Left renal pelvis (tissue), 4 donors: ENCODE measurements at places on chromosomes 13 and 19. TPM values are rescaled to one million over a fixed set of nuclear protein-coding genes. Genes with fewer than 3 reads are reported as not detected.

DNA sequence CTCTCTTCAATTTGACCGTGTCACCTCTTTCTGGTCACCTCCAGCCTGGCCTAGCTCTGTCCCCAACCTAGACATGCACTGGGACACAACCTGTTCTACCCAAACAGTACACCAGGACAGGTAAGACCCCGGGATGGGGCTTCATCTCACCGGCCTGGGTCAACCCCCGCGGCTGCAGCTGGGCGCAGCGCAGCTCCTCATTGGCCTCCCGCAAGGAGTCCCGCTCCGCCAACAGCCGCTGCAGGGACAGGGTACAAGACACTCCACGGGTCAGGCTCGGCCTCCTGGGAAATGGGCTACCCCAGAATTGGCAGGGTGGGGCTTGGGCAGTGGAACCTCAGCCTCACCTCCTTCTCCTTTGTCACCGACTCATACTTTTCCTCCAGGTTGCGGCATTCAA, 7.7 kb downstream of the HOOK2 start:
- DNase-seq = no peak

- DNase-seq = no peak
Measured at GRCh38 chr13:100129605-100130004, 40.7 kb downstream of the PCCA start.

Gene ZNF606
- 31.9 TPM for polyA plus RNA-seq

- DNase-seq = no peak
Measured at GRCh38 chr19:55625004-55625326, 599 bp upstream of the ZNF784 start.

- DNase-seq = no peak
Measured at GRCh38 chr13:113437408-113438010, 15.8 kb downstream of the ADPRHL1 start.

GRCh38 chr19:58279925-58280316, 1.2 kb downstream of the ZNF8 start:
- no peak for DNase-seq

DNA sequence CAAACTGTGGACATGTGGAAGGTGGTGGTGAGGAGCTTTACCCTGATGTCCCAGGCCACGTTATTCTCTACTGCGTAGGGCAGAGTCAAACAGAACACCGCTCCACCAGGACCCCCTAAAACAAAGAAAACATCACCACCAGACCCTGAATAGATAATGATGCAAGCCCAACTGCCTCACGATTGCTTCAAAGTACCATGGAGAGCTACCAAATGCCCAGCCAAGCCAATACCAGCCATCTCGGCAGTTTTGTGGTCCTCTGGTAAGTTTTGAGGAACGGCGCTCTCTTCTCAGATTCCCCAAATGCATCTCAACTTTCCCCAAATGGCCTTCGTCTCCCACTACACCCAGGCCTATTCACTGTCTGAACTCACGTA, 5.6 kb downstream of the RANBP3 start:
- DNase-seq = no peak

Gene ZNF841
- polyA plus RNA-seq = 20.7 TPM

DNA sequence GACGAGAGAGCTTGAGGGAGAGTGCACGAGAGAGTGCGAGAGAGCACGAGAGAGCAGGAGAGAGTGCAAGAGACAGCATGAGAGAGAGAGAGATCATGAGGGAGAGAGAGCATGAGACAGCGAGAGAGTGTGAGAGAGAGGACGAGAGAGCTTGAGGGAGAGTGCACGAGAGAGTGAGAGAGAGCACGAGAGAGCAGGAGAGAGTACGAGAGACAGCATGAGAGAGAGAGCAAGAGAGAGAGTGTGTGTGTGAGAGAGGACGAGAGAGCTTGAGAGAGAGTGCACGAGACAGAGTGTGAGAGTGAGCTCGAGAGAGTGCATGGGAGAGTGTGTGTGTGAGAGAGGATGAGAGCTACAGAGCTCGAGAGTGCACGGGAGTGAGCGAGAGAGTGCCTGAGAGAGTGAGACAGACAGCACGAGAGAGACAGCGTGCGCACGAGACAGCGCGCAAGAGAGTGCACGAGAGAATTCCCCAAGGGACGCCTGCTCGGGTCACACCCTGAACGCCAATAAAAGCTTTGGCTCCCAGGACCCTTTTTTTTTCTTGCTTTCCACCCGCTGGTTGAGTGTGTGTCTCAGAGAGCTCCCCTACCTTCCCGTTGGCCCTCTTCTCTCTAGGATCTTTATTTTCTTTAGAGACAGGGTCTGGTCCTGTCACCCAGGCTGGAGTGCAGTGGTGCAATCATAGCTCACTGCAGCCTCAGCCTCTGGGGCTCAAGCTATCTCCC, 3.7 kb downstream of the CD70 start:
- no peak for DNase-seq

DNA sequence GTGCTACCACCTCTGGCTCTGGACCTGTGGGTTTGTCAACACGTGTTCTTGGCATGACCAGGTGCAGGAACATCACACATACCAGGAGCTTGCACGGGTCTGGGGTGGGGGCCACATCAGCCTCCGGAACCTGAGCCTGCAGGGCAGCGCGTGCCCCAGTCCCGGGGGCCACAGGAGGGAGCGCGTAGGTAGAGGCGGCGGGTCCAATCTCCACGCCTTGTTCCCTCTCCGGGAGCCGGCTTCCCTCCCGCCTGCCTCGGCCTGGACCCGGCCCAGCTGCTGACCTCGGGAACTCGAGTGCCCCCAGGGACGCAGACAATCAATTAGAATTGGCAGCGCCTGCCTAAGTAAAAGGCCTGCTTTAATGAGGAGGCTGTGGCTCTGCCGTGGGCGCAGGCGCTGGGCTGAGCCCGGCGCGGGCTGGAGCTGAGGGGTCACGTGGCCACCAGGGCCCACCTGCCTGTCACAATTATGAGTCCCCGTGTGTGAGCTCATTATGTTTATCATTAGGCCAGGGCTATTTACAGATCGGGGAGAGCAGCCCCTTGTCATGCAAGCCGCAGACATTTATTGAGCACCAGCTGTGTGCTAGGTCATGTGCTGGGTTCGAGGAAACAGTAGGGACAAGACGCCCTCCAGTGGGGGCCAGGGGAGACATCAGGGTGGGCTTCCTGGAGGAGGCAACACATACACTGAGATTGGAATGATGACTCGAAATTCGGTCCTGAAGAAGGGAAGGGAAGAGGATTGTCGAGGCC, 32.2 kb upstream of the TNFAIP8L1 start:
- DNase-seq = peak; percentile 38

DNA sequence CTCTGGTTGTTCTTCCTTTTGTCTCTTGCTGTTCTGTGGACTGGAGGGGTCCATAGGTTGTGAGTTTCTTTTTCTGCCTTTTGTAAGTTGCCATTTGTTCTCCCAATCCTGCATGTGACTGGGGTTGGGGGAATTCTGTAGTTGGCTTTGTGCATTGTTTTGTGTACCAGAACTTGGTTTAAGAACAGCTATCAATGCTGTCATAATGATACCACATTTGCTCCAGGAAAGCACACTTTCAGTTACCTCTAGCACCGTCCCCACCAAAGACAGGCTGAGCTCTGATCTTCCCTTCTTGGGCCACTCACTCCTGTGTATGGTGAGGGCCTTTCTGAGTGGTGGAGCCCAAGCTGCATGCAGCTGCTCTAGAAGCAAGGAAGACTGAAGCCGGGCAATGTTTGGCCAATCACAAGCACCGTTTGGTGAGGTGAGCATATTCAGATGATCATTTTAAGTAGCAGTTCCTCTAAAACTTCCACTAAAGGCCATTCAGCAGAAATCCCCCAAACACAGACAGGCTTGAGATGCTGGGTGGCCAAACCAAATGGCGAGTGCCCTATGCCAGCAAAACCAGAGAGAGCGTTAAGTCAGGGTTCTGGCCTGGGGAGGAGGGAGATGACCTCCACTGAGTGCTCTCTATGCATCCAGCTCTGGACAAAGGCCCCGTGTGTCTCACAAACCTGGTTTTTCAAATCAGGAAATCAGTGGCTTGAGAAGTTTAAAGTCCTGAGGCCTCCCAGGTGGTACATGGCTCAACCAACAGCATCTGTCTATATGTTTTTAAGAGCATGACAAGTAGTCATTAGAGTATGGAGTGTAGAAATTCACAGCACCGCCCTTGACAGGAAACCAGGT, 120.7 kb upstream of the SPATA13 start:
- no peak for DNase-seq

Gene PBX4
- 3.6 TPM for polyA plus RNA-seq

- no peak for DNase-seq
Measured at GRCh38 chr13:27966641-27967202, 2.4 kb downstream of the CDX2 start.

GRCh38 chr13:45356966-45357672, 16.1 kb upstream of the TPT1 start:
- DNase-seq = no peak

Gene CCL25
- polyA plus RNA-seq = 0.29 TPM
